Myocyte (in vitro differentiated cells): ENCODE measurements at places on chromosomes 11 and 22.

DNA sequence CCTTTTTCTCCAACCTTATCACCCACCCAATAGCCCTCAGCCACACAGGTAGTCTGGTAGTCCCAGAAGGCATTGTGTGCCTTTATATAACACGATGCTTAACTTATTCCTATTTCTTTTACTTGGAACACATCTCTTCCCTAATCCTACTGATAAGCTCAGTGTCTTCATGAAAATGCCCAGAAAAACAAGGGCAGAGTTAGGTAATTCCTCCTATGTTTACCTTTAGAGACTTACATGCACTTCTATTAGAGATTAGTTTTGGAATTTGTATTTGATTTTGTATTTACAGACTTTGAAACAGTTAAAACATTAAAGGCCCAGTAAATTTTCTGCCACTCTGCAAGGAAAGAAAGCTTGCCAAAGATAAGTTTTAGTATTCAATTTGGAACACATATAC lies 637.8 kb upstream of the CCDC90B start:
- DNase-seq: no peak

DNA sequence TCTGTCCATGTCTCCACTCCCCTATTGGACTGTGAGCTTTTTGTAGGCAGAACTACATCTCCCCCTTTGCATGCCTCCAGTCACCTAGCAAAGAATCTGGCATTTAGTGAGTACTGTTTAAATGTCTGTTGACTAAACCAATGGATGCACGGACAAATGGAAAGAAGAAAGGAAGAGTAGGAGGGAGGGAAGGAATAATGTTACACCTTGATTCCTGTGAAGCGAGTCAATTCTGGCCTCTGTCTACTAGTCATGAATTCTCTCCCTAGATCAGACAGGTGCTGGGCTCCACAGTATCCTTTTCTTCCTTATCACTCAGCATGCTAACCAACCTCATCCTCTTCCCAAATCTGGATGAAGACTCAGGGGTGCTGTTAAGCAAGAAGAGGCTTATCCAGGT lies 33.6 kb downstream of the GALNT18 start:
- no peak for DNase-seq

- no peak for DNase-seq
These were observed 10.7 kb downstream of the SDF2L1 start for GRCh38 chr22:21652547-21653545.

GRCh38 chr11:79447038-79447786 lies 6.4 kb upstream of the TENM4 start:
- no peak for DNase-seq

DNA sequence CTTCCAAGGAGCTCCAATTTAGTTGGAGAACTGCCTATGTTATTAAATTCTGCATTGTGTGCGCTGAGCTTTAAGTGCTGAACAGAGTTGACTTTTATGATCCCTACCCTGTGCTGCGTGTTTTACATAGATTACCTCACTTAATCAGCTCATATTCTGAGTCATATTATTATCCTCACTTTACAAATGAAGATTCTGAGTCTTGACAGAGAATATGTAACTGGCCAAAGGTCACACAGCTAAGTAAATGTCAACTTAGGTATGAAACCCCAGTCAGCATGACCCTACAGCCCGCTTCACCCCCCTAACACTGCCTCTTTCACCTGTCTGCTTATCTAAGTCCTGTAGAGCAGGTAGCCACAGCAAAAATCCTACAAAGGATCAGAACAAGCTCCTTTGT lies 19.8 kb upstream of the TMPRSS5 start:
- no peak for DNase-seq

DNA sequence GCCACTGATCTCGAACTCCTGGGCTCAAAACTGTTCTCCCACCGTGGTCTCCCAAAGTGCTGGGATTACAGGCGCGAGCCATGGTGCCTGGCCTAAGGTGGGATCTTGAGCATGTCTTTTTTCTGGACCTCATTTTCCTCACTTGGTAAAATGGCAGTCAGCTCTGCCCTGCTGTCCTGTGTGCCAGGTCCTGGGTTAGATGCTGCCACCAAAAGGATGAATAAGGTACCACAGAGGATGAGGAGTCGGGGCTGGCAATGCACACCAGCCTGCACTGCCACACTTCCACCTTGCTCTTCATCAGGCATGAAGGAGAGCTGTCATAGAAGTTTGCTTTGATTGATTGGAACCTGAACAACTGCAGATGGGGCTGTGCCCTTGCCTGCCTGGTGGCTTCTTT lies 32.3 kb downstream of the ACO2 start:
- DNase-seq: no peak

- no peak for DNase-seq
These were observed 1.4 kb upstream of the RDX start for GRCh38 chr11:110297726-110298300.

DNA sequence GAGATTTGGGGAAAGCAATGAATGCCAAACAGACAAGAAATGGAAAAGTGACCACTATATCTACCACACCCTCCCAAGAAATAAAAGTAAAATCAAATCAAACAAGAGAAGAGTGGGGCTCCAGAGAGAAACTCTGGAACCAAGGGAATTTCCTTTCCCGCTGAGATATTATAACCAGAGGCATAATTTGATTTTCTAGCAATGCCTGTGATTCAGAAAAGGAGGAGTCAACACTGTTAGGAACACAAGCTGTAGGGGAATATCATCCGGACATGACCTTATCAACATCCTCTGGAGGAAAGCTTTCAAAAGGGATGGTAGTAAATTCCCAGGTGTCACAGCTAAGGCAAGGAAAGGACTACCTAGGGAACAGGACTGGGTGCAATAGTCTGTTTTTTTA lies 29.6 kb upstream of the LRRC55 start:
- no peak for DNase-seq

DNA sequence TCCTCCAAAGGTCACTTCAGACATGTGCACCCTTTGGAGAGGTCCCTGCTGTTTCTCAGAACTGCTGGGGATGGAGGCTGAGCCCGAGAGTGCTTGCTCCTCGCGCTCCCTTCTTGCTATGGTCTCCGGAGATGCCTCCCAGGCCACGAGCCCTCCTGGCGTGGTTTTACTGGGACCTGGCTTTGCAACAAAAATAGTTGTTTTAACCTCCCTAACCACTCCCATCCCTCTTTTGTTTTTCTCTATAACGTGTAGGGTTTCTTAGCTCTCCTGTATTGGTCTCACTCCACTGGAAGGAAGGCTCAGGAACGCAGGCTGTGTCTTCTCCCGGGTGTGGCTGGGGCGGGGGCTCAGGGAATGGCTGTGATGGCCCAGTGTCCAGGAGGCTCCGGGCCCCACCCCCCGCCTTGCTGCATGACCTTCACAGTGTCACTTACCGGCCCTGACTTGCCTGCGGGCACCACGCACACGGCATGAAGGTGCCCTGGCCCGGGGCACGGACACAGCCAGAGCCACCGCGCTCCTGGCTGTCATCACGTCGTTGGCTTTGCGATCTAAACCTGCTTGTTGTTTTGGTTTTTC lies 5.6 kb downstream of the PTDSS2 start:
- peak; percentile 55 for DNase-seq

DNA sequence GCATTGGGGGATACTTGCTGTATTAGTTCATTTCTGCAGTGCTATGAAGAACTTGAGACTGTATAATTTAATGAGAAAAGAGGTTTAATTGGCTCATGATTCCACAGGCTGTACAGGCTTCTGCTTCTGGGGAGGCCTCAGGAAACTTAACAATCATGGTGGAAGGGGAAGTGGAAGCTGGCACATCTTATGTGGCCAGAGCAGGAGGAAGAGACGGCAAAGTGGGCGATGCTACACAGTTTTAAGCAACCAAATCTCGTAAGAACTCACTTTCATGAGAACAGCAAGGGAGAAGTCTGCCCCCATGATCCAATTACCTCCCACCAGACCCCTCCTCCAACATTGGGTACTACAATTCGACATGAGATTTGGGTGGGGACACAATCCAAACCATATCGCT lies 55.1 kb downstream of the TMPRSS5 start:
- no peak for DNase-seq

DNA sequence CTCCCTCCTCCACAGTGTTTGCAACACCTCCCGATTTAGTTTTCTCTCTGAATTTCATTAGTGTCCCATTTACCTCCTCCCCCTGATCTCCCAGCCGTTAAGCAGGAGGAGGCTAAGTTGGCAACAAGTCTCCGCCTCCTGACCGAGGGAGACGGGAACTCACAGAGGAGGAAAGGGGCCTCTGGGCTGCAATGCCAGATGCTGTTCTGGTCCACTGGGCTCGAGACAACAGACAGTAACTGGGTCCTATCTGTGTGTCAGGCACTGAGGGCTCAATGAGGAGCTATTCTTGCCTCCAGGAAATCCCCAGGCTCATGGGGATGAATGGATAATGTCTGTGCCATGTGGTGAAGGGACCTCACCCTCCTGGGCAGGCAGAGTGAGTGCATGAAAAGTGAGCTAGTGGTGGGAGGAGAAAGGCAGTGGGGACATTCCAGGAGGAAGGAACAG lies 228.1 kb downstream of the TENM4 start:
- no peak for DNase-seq

DNA sequence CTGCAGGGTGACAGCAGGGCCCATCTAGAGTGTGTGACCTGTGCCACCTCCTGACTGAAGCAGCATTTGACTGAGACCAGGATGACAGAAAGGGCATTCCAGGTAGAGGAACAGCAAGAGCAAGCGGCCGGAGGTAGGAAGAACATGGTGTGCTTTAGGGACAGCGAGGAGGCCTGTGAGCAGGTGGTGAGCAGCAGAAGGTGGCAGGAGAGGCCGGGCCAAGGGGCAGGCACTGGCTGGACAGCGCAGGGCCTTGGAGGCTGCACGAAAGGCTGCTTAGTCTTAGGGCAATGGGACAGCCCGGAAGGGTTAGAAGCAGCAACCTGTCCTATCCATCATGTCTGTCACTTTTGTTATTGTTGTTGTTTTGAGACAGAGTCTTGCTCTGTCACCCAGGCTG lies 17.6 kb upstream of the LRRC32 start:
- DNase-seq: no peak

GRCh38 chr11:100141201-100141600 lies 545.9 kb upstream of the ARHGAP42 start:
- no peak for DNase-seq

DNA sequence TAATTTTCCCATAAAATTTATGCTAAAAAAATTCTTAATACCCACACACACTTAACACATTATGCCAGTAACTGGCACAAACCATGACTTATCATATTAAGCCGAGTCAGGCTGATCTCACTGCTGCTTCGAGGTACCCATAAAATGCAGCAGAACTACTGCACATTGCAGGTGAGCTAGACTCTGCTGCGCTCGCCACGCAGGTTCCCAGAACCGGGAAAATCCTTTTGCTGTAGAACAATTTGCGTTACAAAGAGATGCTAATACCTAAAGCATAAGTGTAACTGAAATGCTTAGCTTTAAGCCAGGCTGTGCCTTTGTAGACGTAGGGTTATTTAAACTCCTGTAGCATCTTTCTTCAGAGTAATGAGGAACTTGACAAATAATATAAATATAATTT lies 200.3 kb downstream of the MSANTD4 start:
- DNase-seq: no peak

DNA sequence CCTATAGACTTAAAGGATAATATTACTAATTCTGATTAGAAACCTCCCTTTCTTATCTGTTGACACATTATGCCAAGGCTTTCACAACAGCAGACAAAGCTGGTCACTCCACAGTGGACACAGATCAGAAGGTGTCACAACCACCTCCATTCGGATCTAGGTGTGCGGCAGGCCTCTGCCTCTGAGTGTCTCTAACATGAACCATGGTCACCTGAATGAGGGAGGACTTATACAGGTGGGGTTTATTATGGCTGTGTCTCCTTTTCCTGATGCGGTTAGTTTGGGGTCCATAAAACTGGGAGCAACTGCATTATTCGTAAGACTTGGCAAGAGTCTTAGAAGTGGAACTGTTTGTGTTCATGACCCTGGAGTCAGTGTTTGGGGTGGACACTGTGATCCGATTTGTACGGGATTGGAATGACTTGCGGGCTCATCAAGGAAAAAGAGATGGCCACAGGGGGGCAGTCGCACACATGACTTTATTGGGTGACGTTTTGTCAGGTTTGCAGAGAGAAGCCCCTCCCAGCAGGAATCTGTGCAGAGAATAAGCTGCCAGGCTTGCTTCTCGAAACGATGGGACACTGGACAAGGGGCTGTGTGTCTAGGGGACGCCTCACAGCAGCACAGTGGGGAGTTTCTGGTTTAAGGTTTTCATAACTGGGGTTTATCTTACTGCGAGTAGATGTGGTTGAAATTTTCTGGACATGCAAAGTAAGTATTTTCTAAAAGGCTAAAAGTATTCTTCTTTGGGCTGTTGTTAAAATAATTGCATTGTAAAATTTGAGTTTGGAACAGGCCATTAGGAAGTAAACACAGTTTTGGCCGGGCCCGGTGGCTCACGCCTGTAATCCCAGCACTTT lies 90.6 kb downstream of the GAB4 start:
- peak; percentile 44 for DNase-seq

DNA sequence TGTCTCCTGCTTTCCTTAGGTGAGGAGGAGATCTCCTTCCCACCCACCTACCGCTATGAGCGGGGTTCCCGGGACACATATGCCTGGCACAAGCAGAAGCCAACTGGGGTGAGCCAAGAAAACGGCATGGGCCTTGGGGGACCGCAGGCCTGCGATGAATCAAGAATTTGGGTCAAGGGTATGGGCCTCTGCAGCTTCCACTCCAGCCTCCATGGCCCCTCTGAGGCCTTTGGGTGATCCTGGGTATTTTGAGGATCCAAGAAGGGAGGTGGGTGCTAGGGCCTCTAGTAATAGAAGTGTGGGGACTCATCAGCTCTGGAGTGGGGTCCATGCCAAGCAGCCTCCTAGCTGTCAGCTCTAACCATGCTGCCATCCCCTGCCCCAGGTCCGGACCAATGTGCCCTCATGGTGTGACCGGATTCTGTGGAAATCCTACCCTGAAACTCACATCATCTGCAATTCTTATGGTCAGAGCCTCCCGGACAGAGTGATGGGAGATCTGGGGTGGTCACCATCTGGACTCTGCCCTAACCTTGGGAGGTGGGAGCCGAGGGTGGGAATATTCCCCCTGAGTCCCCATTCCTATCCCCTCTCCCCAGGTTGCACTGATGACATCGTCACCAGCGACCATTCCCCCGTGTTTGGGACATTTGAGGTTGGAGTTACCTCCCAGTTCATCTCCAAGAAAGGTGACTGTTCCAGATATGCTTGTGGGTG lies 8.6 kb downstream of the INPPL1 start:
- no peak for DNase-seq

GRCh38 chr11:33656768-33657167 lies 43.9 kb downstream of the C11orf91 start:
- DNase-seq: no peak

- DNase-seq: no peak
These were observed 116.5 kb downstream of the PTPRJ start for GRCh38 chr11:48096588-48097525.

- no peak for DNase-seq
These were observed 892.9 kb downstream of the OPCML start for GRCh38 chr11:132639403-132639802.

DNA sequence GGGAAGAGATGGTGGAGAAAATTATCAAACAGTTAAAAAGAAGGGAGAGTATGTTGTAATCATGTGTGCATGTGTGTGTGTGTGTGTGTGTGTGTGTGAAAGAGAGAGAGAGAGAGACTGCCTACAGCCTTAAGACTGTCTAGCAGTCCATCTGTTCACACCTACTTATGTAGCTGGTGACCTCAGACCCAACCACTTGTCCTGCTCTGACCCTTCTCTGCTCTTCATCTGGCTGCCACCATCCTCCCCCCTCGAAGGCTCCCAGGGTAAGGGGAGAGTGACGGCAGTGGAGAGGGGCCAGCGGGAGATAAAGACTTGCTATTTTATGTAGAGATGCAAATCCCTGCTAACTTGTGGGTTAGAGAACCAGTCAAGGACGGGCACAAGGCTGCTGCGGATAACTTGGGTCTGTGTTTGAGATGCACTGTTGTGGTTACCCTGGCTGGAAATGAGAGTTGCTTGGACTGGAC lies 24.9 kb upstream of the GRAMD1B start:
- DNase-seq: peak; percentile 67
